HCEC 1CT (cell line): ENCODE measurements at places on chromosomes 1 and 21.
A peak's percentile ranks its signal among the peaks of the same experiment; 100 is the strongest.

- no peak for DNase-seq
Observed at GRCh38 chr1:5514527-5515183, 477.6 kb downstream of the NPHP4 start.

- no peak for DNase-seq
Observed at GRCh38 chr1:62025154-62025553, 169.5 kb upstream of the L1TD1 start.

DNA sequence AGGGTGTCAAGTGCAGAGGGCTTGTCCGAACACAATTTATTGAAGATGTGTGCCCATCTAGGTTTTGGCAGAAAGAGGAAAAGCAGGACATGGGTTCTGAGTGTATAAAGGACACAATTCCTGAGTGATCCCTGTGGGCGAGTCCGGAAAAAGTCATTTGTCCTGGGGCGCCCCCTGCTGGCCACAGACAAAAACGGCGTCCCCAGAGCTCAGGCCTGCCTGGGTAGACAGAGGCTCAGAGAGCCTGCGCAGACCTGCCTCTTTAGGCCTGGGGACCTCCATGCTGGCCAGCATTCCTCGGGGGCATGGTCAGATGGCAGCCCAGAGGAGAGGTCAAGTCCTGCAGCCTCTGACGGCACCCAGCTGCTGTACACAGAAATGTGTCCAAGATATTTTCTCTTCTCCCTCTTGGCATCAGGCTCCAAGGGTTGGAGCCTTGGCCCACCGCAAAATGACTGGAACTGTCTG lies 65.5 kb upstream of the LRP8 start:
- peak; percentile 64 for DNase-seq

- DNase-seq: no peak
Observed at GRCh38 chr1:112888630-112889029, 67.4 kb downstream of the SLC16A1 start.

DNA sequence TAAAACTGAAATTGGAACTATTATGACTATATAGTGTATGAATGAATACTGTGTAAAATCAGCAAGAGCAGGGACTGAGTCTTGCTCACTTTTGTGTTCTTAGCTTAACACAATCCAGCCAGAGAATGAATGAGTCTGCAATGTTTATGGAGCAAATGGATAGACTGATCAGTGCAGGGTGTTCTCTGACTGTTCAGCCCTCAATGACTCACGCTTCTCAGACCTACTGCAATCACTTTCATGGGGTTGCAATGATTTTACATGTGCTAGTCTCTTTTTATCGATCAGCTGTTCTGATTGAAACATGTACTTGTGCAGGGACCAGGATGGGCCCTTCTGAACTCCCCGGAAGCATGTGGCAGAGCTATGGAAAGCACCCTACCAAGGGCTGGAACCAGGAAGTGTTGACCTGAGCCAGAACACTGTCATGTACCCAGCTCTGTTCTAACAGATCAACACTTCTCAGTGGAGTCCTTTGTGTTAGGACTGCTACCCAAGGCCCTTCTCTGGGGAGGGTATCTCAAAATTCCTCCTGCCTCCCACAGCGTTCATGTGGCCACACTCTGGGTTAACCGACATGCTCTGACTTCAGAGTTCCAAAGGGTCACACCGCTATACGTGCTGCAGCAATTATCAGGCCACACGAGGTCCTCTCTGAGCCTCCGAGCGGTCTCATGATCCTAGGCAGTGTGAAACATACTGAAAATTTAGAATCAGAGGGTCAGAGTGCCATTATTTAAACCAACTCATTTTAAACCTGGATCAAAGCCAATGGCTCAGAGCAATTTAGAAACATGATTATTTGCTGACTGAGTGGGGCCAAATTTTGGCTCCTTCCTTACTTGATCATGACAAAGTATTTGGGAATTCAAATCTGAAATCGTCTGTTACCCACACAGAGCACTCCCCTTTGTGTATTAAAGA lies 35.2 kb downstream of the GRIK1 start:
- DNase-seq: peak; percentile 67

DNA sequence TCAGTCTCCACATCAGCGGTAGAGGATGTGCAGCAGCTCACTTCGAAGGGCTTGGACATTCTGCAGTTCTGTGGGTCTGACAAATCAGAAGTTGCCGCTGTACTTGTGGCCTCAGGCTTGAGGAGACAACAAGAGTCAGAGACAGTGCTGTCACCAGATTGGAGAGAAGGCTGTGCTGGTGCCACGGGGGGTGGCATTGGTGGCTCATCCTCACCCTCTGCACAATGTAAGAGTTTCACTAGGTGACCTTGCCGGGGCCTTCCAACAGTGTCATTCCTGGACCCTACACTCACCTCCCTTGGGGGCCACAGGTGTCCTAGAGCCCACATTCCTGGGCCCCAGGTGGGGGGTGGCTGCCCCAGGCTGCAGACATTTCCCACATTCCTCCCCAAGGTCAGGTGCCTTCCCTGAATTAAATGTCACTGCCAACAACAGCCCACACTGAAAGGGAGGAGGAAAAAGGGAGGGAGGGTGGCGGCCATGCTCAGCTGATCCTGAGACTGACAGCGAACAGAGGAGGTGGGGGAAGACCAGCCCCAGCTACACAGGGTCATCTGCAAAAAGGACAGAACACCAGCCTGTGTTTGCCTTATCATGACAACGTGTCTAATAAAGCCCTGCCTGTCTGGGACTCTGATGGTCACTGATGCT lies 46.4 kb downstream of the TMCC2 start:
- no peak for DNase-seq

DNA sequence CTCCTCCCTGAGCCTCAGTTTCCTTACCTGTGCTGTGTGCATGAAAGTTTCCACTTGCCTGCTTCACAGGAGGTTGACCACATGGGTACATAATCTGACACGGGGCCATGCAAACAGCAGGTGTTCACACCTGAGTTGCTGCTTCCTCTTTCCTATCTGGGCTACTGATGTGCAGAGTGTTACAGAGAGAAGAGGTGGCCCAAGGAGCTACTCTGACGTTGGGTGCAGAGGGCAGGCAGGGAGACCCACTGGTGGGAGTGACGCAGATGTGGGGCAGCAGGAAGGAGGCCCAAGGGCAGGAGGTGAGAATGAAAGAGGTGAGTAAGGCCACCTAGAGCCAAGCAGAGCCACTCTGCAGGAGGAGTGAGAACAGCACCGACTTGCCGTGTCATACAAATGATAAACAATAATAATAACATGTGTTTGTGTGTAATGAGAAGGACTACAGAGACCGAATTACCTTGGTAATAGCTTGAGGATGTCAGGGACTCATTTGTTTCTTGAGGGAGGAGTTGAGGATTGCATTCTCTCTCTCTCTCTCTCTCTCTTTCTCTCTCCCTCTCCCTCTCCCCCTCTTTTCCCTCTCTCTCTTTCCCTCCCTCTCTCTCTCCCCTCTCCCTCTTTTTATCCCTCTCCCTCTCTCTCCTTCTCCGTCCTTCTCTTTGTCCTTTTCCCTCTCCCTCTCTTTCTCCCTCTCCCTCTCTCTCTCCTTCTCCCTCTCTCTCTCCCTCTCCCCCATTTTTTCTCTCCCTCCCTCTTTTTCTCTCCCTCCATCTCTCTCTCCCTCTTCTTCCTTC lies 87.4 kb upstream of the IGSF21 start:
- no peak for DNase-seq

GRCh38 chr1:119312500-119312899 lies 56.1 kb upstream of the HAO2 start:
- no peak for DNase-seq

DNA sequence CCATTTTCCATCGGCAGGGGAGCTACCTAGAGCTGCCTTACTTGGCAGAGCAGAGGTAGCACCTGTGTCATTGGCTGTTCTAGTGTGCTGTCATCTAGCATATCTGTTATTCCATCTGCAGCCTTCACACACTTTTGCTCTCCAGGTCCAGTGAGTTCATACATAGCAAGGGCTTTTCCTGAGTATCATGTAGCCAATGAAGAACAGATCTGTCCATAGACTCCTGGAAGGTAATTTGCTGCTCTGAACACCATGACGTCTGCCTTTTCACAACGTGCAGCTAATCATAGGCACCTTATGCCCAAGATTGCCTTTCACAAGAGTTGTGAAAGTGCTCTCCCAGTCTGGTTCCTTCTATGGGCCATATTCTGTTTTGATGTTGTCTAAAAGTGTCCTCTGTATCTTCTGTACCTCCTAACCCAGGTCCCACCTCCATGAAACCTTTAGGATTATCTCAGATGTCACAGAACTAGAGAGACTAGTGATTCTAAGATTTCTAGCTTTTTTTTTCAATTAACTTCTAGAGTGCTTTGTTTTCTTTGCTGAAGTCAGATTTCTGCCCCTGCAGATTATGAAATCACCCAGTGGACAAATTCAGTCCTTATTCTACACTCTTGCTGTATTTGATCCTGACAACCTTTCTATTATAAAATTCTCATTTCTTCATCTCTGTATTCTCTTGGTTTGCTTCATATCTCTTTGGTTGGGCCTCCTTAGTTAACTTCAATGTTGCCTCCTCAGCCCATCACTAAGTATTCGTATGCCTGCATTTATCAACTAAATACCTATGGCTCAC lies 134.8 kb downstream of the PBX1 start:
- DNase-seq: no peak

DNA sequence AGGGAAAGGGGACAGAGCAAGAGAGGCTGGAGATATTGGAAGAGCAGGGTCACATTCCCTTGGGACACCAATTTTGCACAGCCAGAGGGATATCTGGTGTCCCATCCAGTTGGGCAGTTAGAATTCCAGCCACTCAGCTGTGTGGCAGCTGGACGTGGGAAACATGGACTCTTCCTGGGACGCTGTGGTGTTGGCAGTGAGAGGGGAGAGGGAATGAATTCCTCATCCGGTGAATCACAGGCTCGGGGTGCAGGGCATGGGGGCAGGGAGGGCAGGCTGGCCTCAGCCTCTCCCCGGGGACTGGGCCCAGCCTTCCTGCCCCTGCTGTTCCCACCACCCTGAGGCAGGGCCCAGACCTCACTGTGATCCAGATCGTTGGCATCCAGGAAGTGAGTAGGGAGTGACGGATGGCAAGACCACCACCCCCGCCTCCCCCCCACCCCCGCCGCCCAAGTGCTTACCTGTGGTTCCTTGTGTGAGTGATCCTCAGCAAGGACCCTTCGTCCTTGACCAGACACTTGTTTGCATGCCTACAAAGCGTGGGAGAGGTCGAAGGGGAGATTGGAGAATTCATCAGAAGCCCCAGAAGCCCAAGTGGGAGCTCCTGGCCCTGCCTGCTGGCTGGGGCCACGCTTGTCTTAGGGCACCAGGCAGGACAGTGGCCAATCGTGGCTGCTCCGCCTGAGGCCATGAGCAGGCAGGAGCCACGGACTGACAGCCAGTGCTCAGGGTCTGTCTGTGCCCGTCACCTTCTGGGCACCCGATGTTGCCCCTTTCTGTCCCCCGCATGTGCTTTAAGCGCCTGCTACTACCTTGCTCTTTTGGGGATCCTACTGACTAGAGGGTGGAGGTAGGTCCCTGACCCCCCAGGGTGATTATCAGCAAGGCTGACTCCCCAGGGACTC lies 8.7 kb downstream of the WNT3A start:
- DNase-seq: peak; percentile 68

DNA sequence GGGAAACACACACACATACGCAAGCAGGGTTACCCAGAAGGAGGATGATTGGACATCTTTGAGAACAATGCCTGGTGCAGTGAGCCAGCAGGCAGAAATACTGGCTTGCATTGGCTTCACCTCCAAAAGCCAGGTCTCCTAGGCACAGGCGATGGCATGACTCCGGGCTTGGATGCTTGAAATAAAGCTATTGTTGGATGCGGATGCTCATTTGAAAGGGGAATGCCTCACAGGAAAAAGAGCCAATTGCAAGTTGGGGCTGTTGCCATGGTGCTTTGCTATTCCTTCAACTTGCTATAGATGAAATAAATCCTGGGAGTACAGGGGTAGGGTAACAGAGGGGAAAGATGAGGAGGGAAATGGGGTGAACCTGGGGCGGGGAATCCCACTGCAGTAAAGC lies 180.7 kb upstream of the SGIP1 start:
- DNase-seq: no peak

GRCh38 chr1:221793439-221794078 lies 51.7 kb upstream of the DUSP10 start:
- DNase-seq: no peak

DNA sequence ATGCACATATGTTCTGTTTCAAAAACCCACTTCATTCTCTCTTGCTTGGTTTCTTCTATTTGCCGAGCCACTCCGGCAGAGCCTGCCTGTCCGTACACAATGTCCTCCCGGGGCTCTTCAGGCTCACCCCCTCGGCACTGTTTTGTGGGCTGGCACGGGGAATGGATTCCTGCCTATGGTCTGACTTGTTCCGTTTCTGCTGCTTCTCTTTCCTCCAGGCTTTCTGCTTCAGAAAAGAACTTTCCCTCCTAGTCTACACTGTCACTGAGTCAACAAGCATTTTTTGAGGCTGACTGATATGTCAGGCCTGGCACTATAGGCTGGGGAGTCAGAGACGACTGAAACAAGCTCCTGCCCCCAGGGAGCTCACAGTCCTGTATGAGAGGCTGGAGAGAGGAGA lies 28.4 kb upstream of the SARS1 start:
- no peak for DNase-seq

DNA sequence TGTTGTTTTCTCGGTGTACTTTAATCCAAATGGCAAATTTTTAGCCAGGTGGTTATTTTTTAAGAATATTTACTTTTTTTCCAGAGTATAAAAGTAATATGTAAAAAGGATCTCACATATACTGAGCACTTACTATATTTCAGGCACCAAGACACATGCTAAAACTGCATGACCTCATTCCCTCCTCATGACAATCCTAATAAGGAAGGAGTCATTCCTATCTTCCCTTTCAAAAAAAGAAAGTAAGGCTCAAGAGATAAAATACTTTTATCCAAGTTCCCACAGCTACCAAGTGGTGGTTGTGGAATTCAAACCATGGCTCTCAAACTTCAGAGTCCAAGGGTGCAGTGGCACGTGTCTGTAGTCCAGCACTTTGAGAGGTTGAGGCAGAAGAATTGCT lies 19.4 kb downstream of the ATP2B4 start:
- DNase-seq: no peak

DNA sequence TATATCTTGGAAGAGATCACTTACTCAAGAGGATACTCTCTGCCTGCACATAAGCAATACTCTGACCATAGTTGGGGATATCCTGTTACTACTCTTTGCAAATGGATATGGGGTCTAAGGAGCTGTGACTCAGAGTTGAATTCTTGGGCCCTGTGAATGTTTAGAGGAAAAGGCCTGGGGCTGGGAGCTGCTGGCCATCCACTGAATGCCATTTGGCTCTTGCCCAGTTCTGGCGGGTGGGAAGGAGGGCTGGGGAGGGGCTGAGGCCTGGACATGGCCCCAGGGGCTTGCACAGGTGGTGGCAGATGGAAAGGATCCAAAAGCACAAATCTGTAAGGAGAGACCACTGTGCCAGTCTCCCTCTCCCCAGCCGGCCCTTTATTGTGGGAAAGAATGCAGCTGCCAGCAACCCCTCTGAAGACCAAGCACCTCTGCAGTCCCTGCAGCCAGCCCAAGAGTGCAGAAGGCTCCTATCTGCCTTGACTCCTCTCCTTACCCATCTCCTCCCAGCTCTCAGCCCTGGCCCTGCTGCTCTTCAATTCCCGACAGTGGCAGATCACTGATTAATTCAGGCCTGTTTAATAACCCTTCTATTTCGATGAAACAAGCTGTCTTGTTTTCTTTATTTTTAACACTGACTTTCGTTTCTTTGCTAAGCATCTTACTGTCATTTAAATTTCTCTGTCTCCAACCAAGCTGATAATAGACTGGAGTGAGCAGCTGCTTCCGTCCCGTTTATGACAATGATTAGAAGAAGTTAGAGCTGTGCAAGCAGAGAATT lies 12.1 kb downstream of the PLXNA2 start:
- peak; percentile 63 for DNase-seq

GRCh38 chr1:57963581-57963980 lies 539.7 kb upstream of the DAB1 start:
- DNase-seq: no peak

- DNase-seq: no peak
Observed at GRCh38 chr1:53572815-53573173, 113.6 kb downstream of the DMRTB1 start.
